ENCODE measurements at places on chromosomes 3 and 15. TPM values are rescaled to one million over a fixed set of nuclear protein-coding genes. Genes with fewer than 3 reads are reported as not detected.

ZMYND10 gene
- 5.7 TPM for total RNA-seq

DLL4 gene
- 49.5 TPM for total RNA-seq

CYP1A2 gene
- not detected for total RNA-seq

LYSMD2 gene
- total RNA-seq = 11.4 TPM

NANOGP8 gene
- total RNA-seq = not detected

SLC28A2 gene
- total RNA-seq = not detected

SLC6A11 gene
- 10.4 TPM for total RNA-seq

VGLL4 gene
- total RNA-seq = 114 TPM

DNAH1 gene
- total RNA-seq = 9.0 TPM

CLSTN2 gene
- 26.9 TPM for total RNA-seq

ATP13A5 gene
- 0.22 TPM for total RNA-seq

LRRC28 gene
- 107 TPM for total RNA-seq

LXN gene
- total RNA-seq = 14.3 TPM

EIF3J gene
- total RNA-seq = 73.5 TPM

EIF4E3 gene
- 17.3 TPM for total RNA-seq

GABPB1 gene
- total RNA-seq = 62.3 TPM

MYL3 gene
- total RNA-seq = 11.8 TPM

OR5K2 gene
- total RNA-seq = not detected
